ENCODE measurements at places on chromosomes 5 and 9.

GRCh38 chr9:136137321-136138265 is 18.9 kb upstream of the TMEM250 start:
- no peak for DNase-seq

GRCh38 chr9:22389271-22389670 is 57.4 kb upstream of the DMRTA1 start:
- no peak for DNase-seq

- no peak for DNase-seq
Measured at GRCh38 chr9:127846443-127847177, 7.8 kb downstream of the ENG start.

DNA sequence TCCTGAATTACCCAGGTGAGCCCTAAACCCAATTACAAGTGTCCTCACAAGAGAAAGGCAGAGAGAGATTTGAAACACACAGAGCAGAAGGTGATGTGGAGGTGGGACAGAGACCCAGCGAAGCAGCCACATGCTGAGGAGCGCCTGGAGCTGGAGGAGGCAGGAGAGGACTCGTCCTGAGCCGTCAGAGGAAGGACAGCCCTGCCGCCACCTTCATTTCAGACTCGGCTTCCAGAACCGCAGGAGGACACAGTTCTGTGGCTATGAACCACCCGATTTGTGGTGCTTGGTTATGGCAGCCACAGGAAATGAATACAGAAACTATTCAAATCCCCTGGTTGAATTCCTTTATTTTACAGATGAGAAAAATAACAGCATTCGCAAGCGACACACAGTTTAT is 16.4 kb upstream of the FBP1 start:
- no peak for DNase-seq

DNA sequence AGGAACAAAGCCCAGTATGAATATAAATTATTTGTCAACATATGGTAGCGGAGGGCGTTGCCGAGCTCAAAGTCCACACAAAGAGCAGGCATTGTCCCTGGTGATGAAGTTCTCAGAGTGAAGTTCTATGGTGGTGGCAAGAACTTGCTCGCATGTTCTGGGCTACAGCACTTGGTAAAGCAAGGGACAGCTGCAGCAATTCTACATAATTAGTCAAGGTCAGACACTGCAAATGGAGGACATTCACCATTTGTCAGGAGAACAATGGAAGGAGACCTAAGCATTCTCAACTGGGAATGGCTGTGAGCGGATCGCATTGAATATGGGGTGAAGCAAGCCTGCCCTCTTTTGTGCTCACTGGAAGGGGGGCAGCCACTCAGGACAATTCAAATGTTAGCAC is 503.8 kb upstream of the ADAMTS16 start:
- no peak for DNase-seq

DNA sequence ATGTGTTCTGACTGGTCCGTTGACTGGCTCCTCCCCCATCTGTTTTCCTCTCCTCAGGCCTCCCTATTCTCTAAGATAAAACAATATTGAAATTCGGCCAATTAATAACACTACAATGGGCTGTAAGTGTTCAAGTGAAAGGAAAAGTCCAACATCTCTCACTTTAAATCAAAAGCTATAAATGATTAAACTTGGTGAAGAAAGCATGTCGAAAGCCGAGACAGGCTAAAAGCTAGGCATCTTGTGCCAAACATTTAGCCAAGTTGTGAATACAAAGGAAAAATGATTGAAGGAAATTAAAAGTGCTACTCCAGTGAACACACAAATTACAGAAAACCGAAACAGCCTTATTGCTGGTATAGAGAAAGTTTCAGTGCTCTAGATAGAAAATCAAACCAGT is 310.6 kb downstream of the SPOCK1 start:
- DNase-seq = no peak

DNA sequence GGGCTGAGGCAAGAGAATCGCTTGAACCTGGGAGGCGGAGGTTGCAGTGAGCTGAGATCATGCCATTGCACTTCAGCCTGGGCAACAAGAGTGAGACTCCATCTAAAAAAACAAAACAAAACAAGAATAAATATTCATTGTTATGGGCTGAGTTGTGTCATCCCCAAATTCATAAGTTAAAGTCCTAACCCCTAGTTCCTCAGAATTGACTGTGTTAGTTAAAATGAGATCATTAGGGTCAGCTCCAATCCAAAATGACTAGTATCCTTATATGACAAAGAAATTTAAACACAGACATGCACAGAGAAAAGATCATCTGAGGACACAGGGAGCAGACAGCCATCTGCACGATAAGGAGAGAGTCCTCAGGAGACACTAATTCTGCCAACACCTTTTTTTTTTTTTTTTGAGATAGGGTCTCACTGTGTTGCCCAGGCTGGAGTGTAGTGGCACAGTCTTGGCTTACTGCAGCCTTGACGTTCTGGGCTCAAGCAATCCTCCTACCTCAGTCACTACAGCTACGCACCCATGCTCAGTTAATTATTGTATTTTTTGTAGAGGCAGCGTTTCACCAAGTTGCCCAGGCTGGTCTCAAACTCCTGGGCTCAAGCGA is 32.1 kb upstream of the GCNT1 start:
- no peak for DNase-seq

- DNase-seq = no peak
Measured at GRCh38 chr9:124270504-124271335, 13.0 kb downstream of the NEK6 start.

DNA sequence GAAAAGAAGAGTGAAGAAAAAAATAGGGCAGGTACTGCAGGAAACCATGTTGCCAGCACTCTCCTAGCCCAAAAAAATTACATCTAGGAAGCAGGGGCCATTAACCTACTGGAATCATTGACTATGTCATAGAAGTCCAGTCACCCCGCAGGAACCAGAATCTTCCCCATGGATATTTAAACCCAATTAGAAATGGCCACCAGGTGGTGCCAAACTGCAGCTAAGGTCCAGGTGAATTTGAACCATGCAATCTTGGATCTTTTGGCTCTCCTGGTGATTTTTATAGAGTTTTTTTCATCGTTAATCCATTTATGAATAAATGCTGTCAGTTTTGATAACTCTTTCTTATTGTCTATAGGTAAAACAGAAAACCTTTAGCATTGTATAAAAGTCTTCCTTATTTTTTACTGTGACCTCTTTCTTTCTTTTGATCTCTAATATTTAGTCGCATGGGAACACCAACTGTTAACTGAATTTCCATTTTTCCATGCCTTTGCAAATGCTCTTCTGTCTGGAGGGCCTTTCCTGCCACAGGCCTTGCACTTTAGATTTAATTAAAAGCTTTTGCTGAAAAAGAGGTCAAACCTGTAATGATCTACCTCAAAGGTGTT is 147.5 kb upstream of the FGF10 start:
- DNase-seq = peak; percentile 7

GRCh38 chr5:67248703-67249589 is 52.3 kb upstream of the CD180 start:
- peak; percentile 79 for DNase-seq

DNA sequence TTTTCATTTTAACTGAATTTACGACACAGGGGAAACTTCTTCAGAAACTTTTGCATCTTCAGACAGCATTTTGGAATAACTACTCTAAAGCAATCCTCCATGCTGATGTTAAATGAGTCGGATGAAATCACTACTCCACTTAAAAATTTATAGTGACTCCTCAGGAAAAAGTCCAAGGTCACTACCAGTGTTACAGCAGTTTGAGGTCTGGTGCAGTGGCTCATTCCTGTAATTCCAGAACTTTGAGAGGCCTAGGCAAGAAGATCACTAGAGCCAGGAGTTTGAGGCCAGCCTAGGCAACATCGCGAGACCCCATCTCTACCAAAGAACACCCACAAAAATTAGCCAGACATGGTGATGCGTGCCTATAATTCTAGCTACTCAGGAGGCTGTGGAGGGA is 5.9 kb upstream of the GAS1 start:
- DNase-seq = peak; percentile 61

GRCh38 chr9:86636519-86636918 is 282.3 kb upstream of the TUT7 start:
- DNase-seq = no peak

DNA sequence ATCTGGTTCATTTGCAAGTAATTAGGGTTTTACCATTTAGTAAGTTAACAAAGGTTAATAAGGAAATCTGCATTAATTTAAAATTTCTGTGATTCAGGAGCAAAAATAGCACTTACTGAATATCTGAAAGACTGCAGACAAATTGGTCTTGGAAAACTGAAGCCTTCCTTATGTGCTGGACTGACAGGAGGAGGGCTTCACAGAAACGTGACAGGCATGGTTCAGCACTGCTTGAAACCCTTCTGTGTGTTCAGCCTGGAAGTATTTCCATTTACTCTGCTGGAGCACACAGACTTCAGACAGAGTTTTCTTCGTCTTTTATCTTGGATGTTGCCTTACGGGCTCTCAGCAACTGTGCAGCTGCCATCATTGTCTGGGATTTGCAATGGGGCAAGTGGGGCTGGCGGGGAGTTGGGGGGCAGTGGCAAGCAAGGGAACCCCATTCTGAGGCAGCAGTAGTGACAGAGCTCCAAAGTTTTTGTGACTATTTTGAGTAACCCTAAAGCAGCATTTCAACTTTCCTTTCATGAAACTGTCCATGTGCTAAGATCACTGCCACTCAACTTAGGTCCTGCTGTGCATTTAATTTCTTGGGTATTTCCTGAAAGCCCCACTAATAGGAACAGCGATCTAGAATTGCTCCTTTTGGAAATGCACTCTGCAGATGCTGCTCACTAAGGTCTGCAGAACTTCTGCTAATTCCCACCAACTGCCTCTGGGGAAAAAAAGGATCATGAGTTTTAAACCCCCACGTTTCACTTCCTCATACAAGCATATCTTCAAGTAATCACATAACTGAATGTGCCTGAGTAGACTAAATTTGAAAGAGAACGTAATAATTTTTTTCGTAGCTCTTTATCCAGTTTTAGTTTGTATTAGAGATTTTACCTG is 56.6 kb downstream of the KCNN2 start:
- no peak for DNase-seq

DNA sequence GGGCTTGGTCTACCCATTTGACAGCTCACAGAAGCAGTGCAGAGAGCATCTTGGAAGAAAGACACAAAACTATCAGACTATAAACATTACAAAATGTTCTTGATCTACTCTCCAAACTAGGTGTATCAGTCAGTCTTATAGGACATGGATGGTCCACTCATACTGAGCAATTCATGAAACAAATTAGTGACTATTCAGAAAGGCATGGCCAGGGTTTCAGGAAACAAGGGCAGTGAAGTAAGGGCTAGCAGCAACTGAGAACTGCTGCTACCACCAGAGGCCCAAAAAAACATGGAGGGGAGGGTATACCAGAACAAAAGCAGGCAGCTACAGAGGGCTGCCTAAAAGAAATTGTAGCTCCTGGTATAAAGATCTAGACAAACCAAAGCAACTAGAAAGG is 287.0 kb downstream of the PIK3R1 start:
- peak; percentile 51 for DNase-seq

- peak; percentile 19 for DNase-seq
Measured at GRCh38 chr5:32866138-32866537, 155.0 kb downstream of the NPR3 start.

GRCh38 chr9:129081388-129081904 is 535 bp downstream of the DOLPP1 start:
- no peak for DNase-seq

DNA sequence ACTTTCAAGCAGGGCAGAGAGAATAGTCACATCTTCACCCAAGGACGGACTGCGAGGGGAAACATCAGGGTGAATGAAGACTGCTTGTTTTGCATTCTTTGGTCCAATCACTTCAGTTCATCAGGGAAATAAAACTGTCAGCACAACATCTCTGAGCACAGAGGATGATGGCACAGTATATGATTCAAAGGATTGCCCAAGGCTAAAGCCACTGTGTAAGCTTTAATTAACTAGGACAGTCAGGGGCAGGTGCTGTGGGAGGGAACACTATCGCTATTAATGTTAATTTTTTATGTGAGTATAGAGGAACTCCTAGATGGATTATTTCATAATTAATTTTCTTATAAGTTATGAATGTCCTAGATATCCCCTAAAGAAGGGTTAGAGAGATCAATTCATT is 112.1 kb downstream of the BASP1 start:
- DNase-seq = no peak

DNA sequence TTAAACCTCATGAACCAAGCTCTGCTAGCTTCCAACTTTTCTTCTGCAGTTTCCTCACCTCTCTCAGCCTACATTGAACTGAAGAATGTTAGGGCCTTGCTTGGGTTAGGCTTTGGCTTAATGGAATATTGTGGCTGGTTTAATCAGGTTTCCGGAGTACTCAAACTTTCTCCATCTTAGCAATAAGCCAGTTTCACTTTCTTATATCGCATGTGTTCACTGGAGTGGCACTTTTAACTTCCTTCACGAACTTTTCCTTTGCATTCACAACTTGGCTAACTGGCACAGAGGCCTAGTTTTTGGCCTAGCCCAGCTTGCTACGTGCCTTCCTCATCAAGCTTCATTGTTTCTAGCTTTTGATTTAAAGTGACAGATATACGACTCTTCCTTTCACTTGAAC is 81.0 kb upstream of the MAST4 start:
- DNase-seq = no peak

GRCh38 chr9:130857864-130858738 is 23.0 kb downstream of the ABL1 start:
- peak; percentile 92 for DNase-seq

DNA sequence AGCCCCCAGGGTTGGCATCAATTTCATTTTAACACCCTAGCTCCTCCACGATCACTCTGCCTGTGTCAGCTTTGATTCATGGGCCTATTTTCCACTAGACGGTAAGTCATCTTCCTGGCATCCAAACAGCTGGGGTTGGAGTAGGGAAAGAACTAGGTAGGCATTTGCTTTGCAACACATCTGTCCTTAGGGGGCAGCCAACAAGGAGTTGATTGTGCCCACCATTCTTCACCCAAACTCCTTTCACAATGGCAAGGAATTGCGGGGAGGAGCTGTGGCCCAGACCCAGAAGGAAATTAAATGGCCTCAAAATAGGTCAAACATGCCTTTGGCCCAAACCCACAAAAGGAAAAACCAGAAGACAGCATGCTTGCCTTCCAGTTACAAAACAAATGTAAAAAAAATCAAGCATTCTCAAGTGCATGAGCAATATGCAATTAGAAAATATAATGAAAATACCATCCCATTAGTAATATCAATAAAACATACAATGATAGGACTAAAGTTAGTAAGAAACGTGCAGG is 71.8 kb downstream of the NRG2 start:
- DNase-seq = no peak

DNA sequence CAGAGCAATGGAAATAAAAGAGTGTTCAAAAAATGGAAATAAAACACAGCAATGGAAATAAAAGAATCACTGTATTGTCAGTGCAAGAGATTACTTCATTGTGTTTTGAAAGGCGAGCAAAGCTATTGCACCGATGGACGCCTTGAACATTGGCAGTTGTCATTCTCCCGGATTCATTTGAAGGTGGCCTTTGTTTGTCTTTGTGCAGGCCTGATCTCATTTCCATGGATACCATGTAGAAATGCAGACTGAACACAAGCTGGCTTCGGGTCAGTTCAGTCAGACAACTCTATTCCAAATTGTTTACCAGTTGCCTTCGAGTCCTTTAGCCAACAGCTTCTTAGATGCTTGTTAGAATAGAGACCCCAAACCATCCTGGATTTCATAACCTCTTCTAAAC is 8.3 kb downstream of the ITGA2 start:
- DNase-seq = no peak

GRCh38 chr9:70262366-70262765 is 3.6 kb downstream of the SMC5 start:
- DNase-seq = no peak

- DNase-seq = no peak
Measured at GRCh38 chr9:114026335-114026734, 51.8 kb downstream of the AMBP start.
